Activated CD8-positive, alpha-beta T cell treated with anti-CD3 and anti-CD28 coated beads for 36 hours (primary cell): ENCODE measurements at places on chromosomes 16 and 17. TPM values are rescaled to one million over a fixed set of nuclear protein-coding genes. Genes with fewer than 3 reads are reported as not detected.

GRCh38 chr17:29778956-29779811, 150.8 kb downstream of the SSH2 start:
- peak; percentile 93 for DNase-seq

- DNase-seq, result no peak
These were observed 24.9 kb upstream of the CRYM start for GRCh38 chr16:21302898-21303528.

GRCh38 chr17:17104494-17104893, 62.2 kb downstream of the MPRIP start:
- no peak for DNase-seq

DNA sequence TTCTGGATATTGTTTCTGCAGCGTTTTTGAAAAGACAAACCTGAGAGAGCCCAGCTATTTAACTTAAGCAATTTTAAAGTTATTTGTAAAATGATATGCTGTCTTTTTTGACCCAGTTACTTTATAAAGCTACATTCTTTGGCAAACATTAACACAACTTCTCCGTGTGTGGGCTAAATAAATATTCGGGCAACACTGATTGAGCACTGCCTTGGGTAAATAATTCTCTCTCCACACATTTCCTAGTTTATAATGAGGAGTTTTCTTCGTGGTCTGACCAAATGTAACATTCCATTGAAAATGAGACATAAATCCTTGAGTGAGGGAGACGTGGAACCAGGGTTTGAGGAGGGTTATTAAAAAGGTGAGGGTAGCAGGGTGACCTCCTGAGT, 142.8 kb downstream of the WWOX start:
- no peak for DNase-seq

GRCh38 chr17:8964801-8965393, 610 bp downstream of the PIK3R5 start:
- peak; percentile 71 for DNase-seq

GRCh38 chr16:15822957-15823356, 33.9 kb downstream of the MYH11 start:
- no peak for DNase-seq

DNA sequence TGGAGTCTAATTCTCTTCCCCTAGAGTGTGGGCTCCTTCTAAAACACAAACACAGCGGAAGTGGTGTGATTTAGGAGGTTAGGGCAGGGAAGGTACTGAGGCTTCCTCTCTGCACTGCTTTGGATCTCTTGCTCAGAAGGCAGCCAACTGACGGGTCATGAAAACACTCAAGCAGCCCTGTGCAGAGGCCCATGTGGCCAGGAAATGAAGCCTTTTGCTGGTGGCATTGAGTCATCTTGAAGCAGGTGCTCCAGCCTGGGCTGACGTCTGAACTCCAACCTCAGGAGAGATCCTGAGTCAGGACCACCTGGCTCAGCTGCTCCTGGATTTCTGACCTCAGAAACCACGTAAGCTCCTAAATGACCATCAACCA, 72.9 kb downstream of the MRM1 start:
- peak; percentile 73 for DNase-seq

DNA sequence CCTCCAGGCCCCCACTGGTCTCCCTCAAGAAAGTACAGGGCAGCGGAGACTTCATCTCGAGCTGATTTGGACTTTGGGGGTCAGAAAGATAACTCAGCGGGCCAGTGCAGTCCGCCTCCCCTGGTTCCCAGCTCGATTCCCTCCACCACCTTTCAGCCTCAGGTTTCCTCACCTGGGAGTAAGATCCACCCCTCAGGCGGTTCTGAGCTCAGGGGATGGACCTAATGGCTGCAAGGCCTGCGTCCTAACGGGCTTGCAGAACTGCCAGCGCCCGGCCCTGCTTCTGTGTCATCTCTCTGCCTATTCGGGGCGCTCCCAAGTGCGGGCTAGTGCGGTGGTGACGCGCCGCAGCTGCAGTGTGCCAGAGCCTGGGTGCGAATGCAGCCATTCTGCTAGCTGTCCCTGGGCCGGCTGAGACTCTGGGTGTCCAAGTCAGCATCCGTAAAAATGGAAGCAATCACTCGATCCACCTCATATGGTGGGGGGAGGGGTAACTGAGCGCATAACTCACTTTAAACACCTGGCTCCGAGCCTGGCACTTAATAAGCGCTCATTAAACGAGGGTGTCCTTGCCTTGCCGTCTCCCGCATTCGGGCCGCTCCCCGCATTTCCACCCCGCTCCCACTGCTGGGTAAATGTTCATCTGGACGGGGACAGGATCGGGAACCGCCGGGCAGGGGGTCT, 129.6 kb upstream of the LHX1 start:
- DNase-seq, result no peak

- DNase-seq, result no peak
These were observed 38.4 kb upstream of the ENDOV start for GRCh38 chr17:80376531-80376930.

- DNase-seq, result no peak
These were observed 10.1 kb upstream of the CCL17 start for GRCh38 chr16:57394444-57394843.

DNA sequence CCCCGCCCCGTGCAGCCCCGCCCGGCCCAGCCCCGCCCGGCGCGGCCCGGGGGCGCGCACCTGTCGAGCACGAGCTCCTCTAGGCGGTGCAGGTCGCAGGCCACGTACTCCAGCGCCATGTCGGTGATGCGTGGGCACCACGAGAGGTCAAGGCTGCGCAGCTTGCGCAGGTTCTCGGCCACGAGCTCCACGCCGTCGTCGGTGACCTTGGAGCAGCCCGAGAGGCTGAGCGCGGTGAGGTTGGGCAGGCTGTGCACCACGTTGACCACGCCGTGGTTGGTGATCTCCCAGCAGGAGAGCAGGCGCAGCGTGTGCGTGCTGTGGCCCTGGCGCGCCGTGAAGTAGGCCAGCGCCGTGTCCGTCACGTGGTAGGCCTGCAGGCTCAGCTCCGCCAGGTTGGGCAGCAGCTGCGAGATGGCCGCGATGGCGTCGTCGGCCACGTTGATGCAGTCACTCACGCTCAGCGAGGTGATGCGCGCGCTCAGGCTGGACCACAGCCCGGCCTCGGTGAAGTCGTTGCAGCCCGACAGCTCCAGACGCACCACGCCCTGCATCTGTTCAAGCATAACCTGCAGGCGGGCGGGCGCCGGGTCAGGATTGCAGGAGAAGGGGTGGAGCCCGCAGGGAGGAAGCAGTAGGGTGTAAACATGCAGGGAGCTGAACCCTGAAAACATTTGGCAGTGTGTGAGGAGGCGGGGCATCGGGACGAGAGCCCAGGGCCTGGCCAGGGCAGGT, 5.3 kb upstream of the WDR24 start:
- peak; percentile 79 for DNase-seq

- no peak for DNase-seq
These were observed 51.3 kb upstream of the MRPS23 start for GRCh38 chr17:57900991-57901743.

- DNase-seq, result no peak
These were observed 5.2 kb upstream of the SPHK1 start for GRCh38 chr17:76379275-76379641.

- no peak for DNase-seq
These were observed 14.2 kb downstream of the TRPV3 start for GRCh38 chr17:3543453-3543852.

- peak; percentile 51 for DNase-seq
These were observed 11.1 kb downstream of the TNS4 start for GRCh38 chr17:40490289-40490853.

DNA sequence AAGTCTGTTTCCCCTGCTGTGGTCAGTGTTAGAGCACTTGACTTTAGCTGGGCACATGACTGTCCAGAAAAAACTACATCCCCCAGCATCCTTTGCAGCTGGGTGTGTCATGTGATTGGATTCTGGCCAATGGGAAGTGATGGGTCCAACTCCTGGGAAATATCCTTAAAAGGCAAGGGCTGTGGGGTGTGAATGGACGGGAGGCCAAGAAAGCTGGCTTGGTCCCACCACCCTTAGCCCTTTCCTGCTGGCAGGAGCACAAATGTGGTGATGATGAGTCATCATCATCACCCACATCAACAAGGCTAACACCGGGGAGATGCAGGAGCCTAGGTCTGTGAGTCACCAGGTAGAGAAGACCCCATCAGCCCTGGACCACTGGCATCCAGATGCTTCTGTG, 341.7 kb downstream of the C16orf95 start:
- DNase-seq, result peak; percentile 7

GRCh38 chr17:55056526-55056925, 88.0 kb downstream of the STXBP4 start:
- DNase-seq, result no peak

DNA sequence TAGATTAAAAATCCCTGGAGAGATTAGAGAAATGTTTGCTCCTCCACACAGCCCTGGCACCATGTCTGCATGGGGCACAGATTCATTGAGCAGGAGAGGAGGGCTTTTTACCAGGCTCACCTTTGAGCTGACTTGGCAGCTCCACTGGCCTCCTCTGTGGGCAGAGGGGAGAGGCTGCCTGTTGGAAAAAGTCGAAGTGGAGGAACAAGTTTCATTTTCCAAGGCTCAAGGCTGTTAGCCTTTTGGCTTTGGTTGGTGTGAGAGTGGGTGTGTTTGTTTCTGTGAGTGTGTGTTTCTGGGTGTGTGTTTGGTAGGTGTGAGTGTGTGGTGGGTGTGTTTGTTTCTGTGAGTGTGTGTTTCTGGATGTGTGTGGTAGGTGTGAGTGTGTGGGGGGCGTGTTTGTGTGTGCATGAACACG, 5.6 kb downstream of the TMEM238L start:
- DNase-seq, result no peak

GRCh38 chr16:85153656-85154091, 41.4 kb upstream of the CIBAR2 start:
- DNase-seq, result no peak

GRCh38 chr16:74720579-74720978, 19.9 kb upstream of the MLKL start:
- DNase-seq, result no peak

DNA sequence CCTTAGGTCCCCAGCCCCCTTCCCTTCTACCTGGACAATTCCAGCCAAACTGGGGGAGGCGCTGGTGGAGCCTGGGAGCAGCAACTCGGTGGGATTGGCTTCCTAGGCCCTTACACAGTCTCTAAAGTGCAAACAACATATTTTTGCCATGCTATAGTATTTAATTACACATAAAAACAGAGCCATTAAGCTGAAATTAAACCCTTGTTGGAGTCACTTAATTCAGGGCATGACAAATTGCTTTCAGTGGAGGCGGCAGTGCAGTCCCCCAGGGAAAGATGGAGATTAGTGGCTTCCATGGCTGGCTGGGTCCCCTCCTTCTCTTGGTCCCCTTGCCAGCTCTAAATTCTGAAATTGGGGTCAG, 17.3 kb downstream of the IGFBP4 start:
- no peak for DNase-seq

- peak; percentile 82 for DNase-seq
These were observed 4.2 kb downstream of the ITGAE start for GRCh38 chr17:3796822-3797170.

DNA sequence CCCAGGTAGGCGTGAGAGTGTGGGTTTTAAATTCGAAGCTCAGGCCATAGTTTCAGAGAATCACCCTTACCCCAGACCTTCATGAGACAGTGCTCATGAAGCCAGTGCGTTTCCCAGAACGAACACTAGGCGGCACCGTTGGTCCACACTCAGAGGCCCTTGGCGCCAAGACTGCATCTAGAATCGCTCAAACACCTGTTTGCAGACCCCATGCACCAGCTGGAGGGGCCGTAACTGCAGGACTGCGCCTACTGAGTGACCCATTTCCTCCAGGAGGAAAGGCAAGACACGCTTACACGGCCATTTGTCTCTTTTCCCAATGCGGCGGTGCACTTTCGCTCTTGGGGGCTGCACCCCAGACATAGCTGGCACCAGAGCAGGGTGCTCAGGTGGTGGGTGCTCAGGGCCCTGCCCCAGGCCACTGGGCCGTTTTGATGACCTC, 34.0 kb downstream of the ADGRG5 start:
- DNase-seq, result peak; percentile 95

DNA sequence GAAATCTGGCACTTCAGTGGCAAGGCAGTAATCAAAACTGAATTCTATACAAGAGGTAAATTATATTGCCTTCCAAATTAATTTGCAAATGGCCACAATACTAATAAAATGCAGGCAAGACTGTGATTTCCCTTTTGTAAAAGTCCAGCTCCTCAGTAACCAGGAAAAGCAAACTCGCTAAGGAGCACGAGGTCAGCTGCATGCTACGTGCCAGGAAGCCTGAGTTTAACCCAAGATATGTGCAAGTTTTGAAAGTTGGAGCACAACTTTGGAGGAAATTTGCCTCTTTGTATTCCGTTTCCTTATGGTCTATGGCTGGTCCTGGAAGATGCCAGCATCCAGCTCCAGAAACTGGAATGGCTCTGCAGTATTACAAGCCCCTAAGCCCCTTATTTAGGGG, 226.8 kb upstream of the DYNLRB2 start:
- no peak for DNase-seq

DNA sequence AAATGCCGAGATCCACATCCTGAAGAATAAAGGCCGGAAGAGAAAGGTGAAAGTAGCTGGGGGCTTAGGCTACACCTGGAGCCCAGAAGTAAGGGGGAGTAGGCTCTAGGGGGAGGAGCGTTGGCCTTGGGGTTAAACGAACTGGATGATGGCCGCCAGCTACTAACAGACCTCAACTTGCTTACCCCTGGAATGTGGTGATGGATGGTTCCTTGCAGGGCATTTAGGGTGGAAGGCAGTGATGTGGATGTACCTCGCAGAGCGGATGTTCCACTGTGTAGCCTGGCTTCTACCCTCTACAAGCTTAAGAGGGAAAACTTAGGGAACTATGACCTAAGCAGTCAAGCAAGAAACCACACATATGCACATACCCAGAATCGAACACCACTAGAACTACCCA, 2.3 kb upstream of the MAZ start:
- no peak for DNase-seq

DNA sequence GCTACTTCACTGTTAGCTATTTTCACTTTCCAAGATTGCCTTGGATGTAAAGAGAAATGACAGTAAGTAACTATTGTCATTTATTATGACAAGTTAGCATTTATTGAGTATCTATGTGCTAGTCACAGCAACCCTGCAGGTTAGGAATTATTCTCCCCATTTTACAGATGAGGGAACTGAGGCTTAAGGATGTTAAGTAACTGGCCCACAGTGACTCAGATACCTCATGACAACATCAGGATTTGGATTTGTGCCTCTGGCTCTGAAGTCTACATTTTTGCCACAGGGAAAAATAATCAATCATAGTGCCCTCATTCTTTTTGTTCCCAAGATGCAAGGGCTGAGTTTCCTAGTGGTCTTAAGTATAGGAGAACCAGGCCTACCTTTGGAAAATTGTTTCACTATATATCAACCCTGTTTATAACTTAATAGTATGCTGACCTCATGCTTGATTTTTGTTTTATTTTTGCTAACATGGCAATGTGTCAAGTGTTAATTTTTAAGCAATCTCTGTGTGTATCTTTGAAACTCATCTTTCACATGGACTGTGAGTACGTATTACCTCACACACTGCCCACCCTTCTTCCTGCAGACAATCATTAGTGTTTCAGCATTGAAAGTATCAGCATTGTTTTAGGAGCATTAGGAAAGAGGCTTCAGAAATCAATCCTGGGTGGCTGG, 105.0 kb downstream of the TANGO6 start:
- DNase-seq, result no peak

- no peak for DNase-seq
These were observed 2.6 kb downstream of the SNX20 start for GRCh38 chr16:50678531-50678930.

GRCh38 chr17:34051046-34051445, 204.0 kb upstream of the CCL2 start:
- DNase-seq, result no peak

CETP gene
- not detected for total RNA-seq

SRL gene
- total RNA-seq, result not detected

GALR2 gene
- 1.6 TPM for total RNA-seq

PRR14 gene
- total RNA-seq, result 74.0 TPM

CIITA gene
- 5.3 TPM for total RNA-seq

ATP1B2 gene
- not detected for total RNA-seq

GUCY2D gene
- not detected for total RNA-seq

KRTAP4-1 gene
- total RNA-seq, result not detected

OTOA gene
- total RNA-seq, result not detected

CLEC19A gene
- total RNA-seq, result not detected

NPIPB5 gene
- total RNA-seq, result 187 TPM
